ENCODE measurements at places on chromosomes 12 and 14. TPM values are rescaled to one million over a fixed set of nuclear protein-coding genes. Genes with fewer than 3 reads are reported as not detected.

The DHH gene
- 0.27 TPM for total RNA-seq

The PTHLH gene
- not detected for total RNA-seq

The PAH gene
- total RNA-seq, result not detected

The LYZ gene
- total RNA-seq, result 1.0 TPM

The GPR137C gene
- total RNA-seq, result 0.22 TPM

The IRAK3 gene
- total RNA-seq, result 3.6 TPM

The LRRC9 gene
- total RNA-seq, result not detected

The TMEM63C gene
- 1.2 TPM for total RNA-seq

The VWF gene
- 1.3 TPM for total RNA-seq

The NGB gene
- total RNA-seq, result not detected

The KCNMB4 gene
- 1.8 TPM for total RNA-seq

The LACRT gene
- not detected for total RNA-seq

The IFNG-AS1 gene
- total RNA-seq, result 9.3 TPM

The DTX3 gene
- 31.2 TPM for total RNA-seq

The HCAR1 gene
- not detected for total RNA-seq

The GLRX5 gene
- total RNA-seq, result 18.1 TPM

The LDHB gene
- 602 TPM for total RNA-seq

The NOVA1 gene
- total RNA-seq, result 0.39 TPM

The CLEC6A gene
- total RNA-seq, result not detected

The SMCO2 gene
- total RNA-seq, result not detected

The C12orf60 gene
- 0.54 TPM for total RNA-seq

The TMBIM4 gene
- total RNA-seq, result 51.1 TPM

The CCDC196 gene
- not detected for total RNA-seq

The NINJ2 gene
- total RNA-seq, result 16.8 TPM

The CAPRIN2 gene
- 29.9 TPM for total RNA-seq

The RPGRIP1 gene
- not detected for total RNA-seq

The CYP27B1 gene
- total RNA-seq, result not detected

The CLEC4C gene
- not detected for total RNA-seq
